ENCODE measurements at places on chromosomes 2 and 18.

GRCh38 chr2:38605298-38605830 is 2.6 kb upstream of the HNRNPLL start:
- DNase-seq: no peak

DNA sequence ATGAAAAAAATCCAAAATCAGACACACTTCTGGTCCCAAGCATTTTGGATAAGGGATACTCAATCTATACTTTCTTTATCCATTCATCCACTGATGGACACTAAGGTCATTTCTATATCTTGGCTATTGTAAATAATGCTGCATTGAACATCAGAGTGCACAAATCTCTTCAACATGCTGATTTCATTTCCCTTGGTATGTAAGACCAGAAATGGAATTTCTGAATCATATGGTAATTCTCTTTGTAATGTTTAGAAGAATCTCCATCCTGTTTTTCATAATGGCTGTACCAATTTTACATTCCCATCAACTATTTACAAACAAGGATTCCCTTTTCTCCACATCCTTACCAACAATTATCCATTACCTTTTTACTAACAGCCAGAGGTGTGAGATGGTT is 33.7 kb upstream of the MCM6 start:
- DNase-seq: no peak

DNA sequence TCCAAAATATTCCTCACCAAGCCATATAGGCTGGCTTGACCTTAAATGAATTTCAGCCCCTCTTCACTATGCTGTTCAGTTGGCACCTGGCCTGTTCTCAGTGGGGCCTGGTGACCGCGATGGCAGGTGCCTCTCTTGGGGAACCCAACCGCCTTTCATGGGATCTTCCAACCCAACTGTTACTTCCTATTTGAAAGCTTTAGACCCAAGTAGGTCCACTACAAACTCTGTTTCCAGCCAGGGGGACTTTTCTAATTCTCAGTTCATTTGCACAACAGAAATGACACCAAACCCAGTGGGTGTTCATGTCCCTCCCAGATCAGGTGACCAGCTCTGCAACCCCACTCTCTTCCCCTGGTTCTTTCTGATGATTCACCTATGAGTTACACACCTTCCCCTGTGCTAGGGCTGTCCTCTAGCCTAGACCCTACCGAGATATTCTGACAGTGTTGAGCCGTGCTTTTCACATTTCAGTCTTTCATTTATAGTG is 35.6 kb upstream of the NDUFV2 start:
- no peak for DNase-seq

DNA sequence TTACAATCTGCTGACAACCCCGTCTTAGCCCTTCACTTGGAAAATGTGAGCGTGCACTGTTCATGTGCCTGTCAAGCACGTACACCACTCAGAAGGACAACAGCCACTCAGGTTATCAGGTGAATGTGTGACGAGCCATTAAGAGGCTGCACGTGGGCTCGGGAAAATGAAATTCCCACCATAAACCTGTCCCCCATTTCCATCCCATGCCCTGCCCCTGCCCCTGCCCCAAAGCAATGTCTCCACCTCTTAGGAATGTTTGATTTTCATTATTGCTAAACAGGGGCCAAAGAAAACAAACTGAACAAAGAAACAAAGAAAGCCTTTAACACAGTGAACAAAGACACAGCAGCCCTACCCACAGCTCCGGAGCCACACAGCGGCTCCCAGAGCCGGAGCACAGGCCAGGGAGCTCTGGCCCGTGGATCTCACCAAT is 90.5 kb downstream of the TMEM18 start:
- DNase-seq: no peak

DNA sequence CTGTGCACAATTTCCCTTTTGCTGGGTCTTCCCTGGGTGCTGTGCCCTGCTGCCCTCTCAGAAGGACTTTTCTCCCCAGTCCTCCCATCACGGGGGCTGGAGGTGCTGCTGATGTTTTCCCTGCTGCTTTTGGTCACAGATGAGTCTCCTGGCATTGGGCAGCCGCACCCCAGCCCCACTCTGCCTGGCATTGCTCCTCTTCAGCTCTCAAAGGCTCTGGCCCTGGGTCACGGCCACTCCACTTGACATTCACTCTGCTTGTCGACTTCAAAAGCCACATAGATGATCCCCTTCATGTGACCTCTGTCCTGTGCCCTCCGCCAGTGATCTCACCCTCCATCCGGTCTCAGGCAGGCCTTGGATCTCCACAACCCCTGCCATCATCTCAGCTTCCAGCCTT is 43.6 kb upstream of the IL1RL1 start:
- no peak for DNase-seq

- no peak for DNase-seq
Observed at GRCh38 chr2:43408407-43409160, 182.2 kb upstream of the ZFP36L2 start.

GRCh38 chr2:16718576-16719484 is 53.2 kb upstream of the CYRIA start:
- DNase-seq: no peak

DNA sequence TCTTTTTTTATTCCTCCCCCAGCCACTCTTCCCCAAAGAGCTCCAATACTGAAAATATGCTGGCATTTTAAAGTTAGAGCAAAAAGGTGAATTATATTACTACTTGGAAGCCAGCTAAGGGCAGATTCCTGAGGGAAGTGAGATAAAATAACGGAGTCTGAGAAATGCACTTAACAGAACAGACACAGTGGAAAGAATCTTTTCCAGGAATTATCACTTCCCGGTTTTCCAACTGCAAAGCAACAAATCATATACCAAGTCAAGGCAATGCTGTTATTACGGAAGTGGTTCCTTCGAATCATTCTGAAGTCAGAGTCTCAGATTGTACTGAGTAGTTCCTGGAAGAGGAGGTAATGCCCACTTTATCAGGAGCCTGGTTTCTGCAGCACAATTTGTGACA is 435.0 kb upstream of the SPRED2 start:
- no peak for DNase-seq

GRCh38 chr2:124623560-124623959 is 598.5 kb downstream of the CNTNAP5 start:
- DNase-seq: no peak

- DNase-seq: no peak
Observed at GRCh38 chr2:177692783-177693269, 300.3 kb downstream of the AGPS start.

- DNase-seq: no peak
Observed at GRCh38 chr2:128573531-128573930, 254.9 kb upstream of the HS6ST1 start.

DNA sequence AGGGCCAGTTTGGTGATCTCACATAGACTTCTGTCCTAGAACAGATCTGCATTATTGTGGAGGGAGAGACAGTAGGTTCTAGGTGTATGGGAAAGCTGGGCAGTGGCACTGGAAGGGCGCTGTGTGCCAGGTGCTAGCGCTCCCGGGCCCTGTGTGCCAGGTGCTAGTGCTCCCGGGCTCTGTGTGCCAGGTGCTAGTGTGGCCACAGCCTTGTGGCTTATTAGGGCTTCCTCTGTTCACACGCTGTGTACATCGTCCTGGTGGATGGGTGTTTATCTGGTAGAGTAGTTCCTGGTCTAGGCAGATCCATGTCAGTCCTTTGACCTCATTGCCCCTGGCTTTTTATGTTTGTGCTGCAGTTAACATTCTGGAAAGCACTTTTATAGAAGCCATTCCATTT is 263.4 kb downstream of the AGAP1 start:
- DNase-seq: no peak

DNA sequence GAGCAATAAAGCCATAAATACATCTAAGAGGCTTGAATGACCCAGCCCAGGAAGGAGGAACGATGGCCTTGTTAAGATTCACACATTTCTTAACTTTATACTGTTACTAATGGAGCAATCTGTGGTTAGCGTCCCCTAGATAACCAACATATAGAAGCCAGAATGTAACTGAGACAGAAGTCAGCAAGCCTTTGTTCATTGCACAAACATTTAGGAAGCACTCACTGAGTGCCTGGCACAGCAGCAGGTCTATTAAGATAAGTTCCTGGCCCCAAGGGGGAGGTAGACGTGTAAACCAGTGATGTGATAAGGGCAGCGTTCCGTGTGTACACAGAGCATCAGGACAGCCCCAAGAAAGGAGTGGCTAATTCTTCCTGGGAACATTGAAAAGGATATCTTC is 63.6 kb upstream of the ATL2 start:
- DNase-seq: no peak

- peak; percentile 6 for DNase-seq
Observed at GRCh38 chr2:217625557-217626169, 377.1 kb downstream of the TNS1 start.

DNA sequence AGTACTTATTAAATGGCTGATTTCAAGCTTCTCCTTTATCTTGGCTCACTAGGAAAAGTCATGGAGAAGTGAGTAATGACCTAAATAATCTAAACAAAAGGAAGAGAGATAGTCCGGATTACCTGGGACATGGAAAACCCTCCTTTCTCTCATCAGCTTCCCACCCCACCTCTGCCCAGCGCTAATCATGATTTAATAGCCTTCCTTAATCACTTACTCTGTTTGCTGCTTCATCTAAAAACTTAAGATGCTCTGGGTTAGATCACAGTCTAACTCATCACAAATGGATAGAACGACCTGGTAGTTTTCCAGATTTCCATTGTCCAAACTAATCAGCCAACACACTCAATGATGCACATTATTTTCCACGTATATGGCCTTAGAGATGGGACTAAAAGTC is 87.8 kb upstream of the THOC1 start:
- no peak for DNase-seq

GRCh38 chr18:79876497-79876896 is 75.0 kb downstream of the SLC66A2 start:
- no peak for DNase-seq

GRCh38 chr2:39437522-39438296 is 624 bp upstream of the MAP4K3 start:
- DNase-seq: no peak

DNA sequence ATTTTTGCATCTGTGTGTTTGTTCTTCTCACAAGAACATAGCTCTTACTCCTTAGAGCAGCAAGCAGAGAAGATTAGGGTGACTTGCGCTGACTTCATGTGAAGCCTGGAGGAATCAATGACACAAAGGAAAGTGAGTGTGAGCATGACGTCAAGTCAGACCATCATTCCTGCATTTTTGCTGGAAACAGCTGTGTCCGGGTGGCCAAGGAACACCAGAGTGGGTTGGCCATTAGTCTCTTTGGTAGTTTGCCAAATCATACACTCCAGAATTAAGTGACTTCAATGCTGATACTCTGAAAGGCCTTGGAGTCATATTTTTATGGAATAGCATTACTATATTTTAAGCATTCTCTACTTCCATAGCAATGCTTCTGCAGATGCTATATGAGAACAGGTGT is 597.2 kb downstream of the DCDC2C start:
- DNase-seq: no peak

DNA sequence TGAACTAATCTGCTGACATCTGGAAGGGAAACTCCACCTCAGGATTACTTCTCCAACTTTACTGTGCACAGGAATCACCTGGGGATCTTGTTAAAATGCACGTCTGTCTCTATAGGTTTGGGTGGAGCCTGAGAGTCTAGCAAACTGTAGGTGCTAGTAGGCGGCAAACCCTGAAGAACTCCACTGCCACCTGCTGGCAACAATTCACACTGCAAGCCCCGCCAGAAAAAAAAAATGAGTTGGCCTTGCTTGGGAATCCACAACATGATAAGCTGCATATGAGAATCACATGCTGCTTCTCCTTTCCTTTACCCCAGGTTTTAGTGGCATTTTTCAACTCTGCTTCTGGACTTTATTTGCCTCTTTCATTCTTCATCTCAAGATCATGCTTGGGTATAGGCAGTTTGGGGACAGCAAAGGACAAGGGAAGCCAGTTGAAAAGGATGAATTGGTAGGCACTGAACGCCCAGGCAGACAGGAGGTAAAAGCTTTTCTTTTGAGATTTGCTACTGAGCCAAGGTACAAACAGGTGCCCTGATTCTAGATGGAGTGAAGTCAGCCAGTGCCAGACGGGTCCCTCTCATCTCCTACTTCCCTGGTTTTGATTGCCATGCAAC is 88.8 kb downstream of the VIT start:
- peak; percentile 64 for DNase-seq

GRCh38 chr2:204566439-204566838 is 21.2 kb downstream of the PARD3B start:
- DNase-seq: no peak

- DNase-seq: peak; percentile 81
Observed at GRCh38 chr18:394987-395362, 105.5 kb downstream of the COLEC12 start.

GRCh38 chr2:61762292-61762691 is 91.6 kb downstream of the FAM161A start:
- peak; percentile 8 for DNase-seq

- DNase-seq: peak; percentile 32
Observed at GRCh38 chr2:159200498-159200897, 86.0 kb downstream of the WDSUB1 start.

DNA sequence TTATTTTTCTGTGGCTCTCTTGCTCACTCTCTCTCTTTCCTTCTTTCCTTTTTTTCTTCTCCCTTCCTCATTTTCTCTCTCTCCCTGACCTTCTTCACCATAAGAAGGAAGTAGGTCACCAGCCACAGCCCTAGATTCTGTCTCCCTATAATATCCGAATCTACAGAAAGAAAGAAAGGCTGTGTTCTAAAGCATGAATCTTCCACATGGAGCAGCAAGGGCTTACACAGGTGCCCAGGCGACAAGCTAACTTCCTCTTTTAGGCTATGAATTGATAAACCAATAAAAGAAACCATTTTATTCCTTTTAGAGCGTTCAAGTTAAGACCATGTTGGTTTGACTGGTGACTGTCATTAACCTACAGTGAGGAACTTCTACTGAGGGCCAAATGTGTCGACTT is 49.3 kb downstream of the CACNB4 start:
- DNase-seq: no peak

GRCh38 chr18:31143025-31143424 is 19.6 kb downstream of the DSC1 start:
- DNase-seq: no peak

- DNase-seq: no peak
Observed at GRCh38 chr2:61021228-61021660, 3.2 kb upstream of the PUS10 start.

GRCh38 chr18:63198868-63199742 is 120.5 kb downstream of the BCL2 start:
- DNase-seq: no peak

DNA sequence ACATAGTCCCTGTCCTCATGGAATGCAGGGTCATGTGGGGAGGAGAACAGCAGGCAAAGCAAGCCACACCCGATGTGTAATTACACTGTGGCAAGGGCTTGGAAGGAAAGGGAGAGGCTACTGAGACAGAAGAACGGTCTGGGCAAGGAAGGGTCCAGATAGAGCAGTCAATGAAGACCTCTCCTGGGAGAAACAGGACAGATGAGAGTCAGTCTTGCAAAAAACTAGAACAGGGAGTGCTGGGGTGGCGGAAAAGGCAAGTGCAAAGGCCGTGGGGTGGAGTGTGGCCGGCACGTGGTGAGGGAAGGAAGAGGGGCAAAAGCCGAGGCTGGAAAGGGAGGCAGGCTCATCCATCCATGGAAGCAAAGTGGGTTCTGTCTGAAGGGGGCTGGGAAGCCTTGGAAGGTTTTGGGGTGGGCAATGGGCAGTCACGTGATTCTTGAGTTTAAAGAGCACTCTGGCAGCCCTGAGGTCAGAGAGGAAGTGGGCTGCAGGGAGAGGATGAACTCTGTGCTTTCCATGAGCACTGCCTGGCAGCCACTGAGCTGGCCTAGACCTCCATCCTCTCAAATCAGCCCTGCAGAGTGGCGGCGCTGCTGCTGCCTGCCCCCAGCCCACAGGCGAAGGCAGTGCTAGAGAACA is 182.2 kb downstream of the INHBB start:
- DNase-seq: no peak

- no peak for DNase-seq
Observed at GRCh38 chr2:163717993-163718680, 17.7 kb downstream of the FIGN start.

GRCh38 chr2:139077099-139077737 is 297.0 kb upstream of the NXPH2 start:
- no peak for DNase-seq

Measured in astrocyte of the spinal cord (primary cell).